ENCODE measurements at places on chromosomes 12 and 14. TPM values are rescaled to one million over a fixed set of nuclear protein-coding genes. Genes with fewer than 3 reads are reported as not detected.

DNA sequence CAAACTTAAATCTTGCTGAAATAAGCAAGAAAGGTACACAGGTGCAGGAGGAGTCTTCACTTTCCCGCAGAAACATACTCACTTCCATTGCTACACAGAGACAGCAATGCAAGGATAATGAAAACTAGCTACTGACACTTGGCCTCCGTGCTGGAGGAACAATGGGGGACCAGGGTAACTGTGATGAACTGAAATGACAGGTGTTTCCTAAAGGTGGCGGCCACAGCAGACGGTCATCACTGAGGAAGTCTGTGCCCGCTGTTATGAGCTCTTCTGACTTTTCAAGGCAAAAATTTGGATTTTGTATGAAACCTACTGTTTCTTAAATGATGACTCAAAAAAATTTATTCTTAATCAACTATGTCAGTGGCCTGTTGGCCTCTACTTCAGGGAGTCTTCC lies 189.4 kb downstream of the CACNA1C start:
- H3K27me3 ChIP-seq = no peaks in the 10 kb centered on the region
- no peaks in the 10 kb centered on the region for H3K36me3 ChIP-seq
- DNase-seq = no peak
- no peak overlapping the region for H3K4me3 ChIP-seq
- no peak overlapping the region for H3K27ac ChIP-seq

- no peaks in the 10 kb centered on the region for H3K36me3 ChIP-seq
- H3K4me3 ChIP-seq = no peak overlapping the region
- no peaks in the 10 kb centered on the region for H3K27me3 ChIP-seq
- DNase-seq = no peak
These were observed 11.4 kb upstream of the CYP46A1 start for GRCh38 chr14:99672506-99673304.

VTI1B gene
- 62.1 TPM for total RNA-seq

DNA sequence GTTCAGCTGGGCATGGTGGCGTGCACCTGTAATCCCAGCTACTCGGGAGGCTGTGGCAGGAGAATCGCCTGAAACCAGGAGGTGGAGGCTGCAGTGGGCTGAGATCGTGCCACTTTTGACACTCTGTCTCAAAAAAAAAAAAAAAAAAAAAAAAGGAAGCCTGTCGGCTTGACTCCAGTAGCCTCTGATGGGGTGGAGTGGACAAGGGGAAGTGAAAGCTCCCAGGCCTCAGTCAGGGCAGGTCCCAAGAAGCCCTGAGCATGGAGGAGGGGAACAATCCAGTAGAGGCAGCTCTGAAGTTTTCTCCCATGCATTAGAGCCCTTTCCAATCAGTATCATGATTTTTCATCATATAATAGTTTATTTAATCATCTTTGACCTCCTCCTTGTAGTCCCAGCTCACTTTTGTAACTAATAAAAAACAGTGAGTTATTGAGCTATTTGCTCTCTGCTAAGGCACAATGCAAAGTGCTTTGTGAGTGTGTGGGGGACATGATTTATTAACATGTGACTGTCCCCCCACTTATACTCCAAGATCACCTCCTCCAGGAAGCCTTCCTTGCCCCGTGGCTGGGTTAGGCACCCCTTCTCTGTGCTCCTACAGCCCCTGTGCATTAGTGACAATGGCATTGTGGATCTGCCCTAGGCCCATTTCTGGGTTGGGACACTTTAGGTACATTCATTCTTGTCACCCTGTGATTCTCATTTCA lies 4.7 kb upstream of the SSH1 start:
- no peak overlapping the region for H3K4me3 ChIP-seq
- no peaks in the 10 kb centered on the region for H3K27me3 ChIP-seq
- H3K36me3 ChIP-seq = no peaks in the 10 kb centered on the region
- H3K4me1 ChIP-seq = peaks cover 14% of the 10 kb centered on the region

DNA sequence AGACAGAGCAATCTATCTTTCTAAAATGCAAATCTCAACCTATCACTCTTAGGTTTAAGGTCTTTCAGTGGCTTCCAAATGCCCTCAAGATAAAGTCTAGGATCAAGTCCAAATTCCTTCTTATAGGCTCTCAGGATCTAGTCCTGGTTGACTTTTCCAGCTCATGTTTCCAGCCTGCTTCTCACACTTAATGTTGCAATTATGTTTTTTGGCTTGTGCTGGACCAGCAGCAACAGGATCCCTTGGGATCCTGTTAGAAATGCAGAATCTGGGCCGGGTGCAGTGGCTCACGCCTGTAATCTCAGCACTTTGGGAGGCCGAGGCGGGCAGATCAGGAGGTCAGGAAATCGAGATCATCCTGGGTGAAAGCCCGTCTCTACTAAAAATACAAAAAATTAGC lies 10.6 kb downstream of the GPR33 start:
- DNase-seq = no peak
- no peaks in the 10 kb centered on the region for H3K4me1 ChIP-seq
- no peak overlapping the region for H3K27ac ChIP-seq
- no peaks in the 10 kb centered on the region for H3K27me3 ChIP-seq
- H3K4me3 ChIP-seq = no peak overlapping the region

TGFB3 gene
- 19.2 TPM for total RNA-seq

GRCh38 chr14:56562883-56563282 lies 16.7 kb upstream of the TMEM260 start:
- H3K27me3 ChIP-seq = no peaks in the 10 kb centered on the region
- H3K4me3 ChIP-seq = no peak overlapping the region
- no peak for DNase-seq

- H3K27me3 ChIP-seq = no peaks in the 10 kb centered on the region
- DNase-seq = peak; percentile 79
- H3K36me3 ChIP-seq = no peaks in the 10 kb centered on the region
- H3K4me1 ChIP-seq = peaks cover 27% of the 10 kb centered on the region
- H3K4me3 ChIP-seq = no peak overlapping the region
These were observed 280.5 kb downstream of the DPF3 start for GRCh38 chr14:72613231-72613974.

GRCh38 chr12:95411057-95411456 lies 62.9 kb upstream of the METAP2 start:
- peaks cover 9% of the 10 kb centered on the region for H3K4me1 ChIP-seq
- H3K27ac ChIP-seq = no peak overlapping the region
- H3K27me3 ChIP-seq = no peaks in the 10 kb centered on the region
- no peak for DNase-seq
- H3K36me3 ChIP-seq = no peaks in the 10 kb centered on the region

GRCh38 chr12:8832500-8832899 lies 10.1 kb downstream of the A2ML1 start:
- H3K27me3 ChIP-seq = no peaks in the 10 kb centered on the region
- H3K4me1 ChIP-seq = no peaks in the 10 kb centered on the region
- no peak overlapping the region for H3K27ac ChIP-seq
- H3K36me3 ChIP-seq = no peaks in the 10 kb centered on the region
- H3K4me3 ChIP-seq = no peak overlapping the region
- no peak for DNase-seq

ANKRD33 gene
- total RNA-seq = not detected

PLEKHH1 gene
- 2.5 TPM for total RNA-seq

DNA sequence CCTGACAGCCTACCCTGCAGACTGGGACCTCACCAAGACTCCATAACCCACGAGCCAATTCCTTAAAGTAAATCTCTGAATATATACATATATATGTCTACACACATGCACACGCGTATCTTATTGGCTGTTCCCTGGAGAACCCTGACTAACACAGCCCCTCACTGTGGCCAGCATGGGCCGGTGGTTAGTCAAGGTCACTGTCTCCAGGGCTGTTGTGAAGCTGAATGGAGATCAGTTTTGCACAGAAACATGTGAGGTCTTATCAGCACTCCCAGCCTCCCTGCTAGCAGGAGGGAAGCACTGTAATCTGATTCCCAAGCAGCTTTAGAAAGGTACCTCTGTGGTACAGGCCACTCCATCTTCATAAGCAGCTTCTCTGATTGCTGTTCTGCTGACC lies 46.6 kb upstream of the PLEKHG6 start:
- no peak for DNase-seq
- H3K27ac ChIP-seq = no peak overlapping the region
- H3K36me3 ChIP-seq = no peaks in the 10 kb centered on the region
- no peaks in the 10 kb centered on the region for H3K27me3 ChIP-seq

DNA sequence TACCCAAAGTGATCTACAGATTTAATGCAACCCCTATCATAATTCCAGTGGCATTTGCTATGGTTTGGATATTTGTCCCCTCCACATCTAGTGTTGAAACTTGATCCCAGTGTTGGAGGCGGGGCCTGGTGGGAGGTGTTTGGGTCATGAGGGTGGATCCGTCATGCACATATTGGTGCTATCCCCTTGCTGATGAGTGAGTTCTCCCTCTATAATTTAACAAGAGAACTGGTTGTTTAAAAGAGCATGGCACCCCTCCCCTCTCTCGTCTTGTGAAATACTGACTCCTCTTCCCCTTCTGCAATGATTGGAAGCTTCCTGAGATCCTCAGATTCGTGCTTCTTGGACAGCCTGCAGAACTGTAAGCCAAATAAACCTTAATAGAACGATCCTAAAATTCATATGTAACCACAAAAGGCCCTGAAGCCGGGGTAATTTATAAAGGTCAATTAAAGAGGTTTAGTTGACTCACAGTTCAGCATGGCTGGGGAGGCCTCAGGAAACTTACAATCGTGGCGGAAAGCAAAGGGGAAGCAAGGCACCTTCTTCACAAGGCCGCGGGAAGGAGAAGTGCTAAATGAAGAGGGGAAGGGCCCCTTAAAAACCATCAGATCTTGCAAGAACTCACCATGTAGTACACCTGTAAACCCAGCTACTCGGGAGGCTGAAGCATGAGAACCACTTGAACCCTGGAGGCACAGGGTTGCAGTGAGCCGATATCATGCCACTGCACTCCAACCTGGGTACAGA lies 41.2 kb downstream of the SLC39A9 start:
- H3K4me1 ChIP-seq = no peaks in the 10 kb centered on the region
- no peak overlapping the region for H3K4me3 ChIP-seq
- DNase-seq = no peak
- no peak overlapping the region for H3K27ac ChIP-seq
- H3K27me3 ChIP-seq = no peaks in the 10 kb centered on the region
- peaks cover 8% of the 10 kb centered on the region for H3K36me3 ChIP-seq

- no peaks in the 10 kb centered on the region for H3K4me1 ChIP-seq
- DNase-seq = no peak
- no peaks in the 10 kb centered on the region for H3K27me3 ChIP-seq
- H3K36me3 ChIP-seq = no peaks in the 10 kb centered on the region
These were observed 55.4 kb upstream of the MED13L start for GRCh38 chr12:116332705-116333380.

ETFBKMT gene
- 0.98 TPM for total RNA-seq

MYO1H gene
- total RNA-seq = not detected

NID2 gene
- total RNA-seq = 20.1 TPM

DNA sequence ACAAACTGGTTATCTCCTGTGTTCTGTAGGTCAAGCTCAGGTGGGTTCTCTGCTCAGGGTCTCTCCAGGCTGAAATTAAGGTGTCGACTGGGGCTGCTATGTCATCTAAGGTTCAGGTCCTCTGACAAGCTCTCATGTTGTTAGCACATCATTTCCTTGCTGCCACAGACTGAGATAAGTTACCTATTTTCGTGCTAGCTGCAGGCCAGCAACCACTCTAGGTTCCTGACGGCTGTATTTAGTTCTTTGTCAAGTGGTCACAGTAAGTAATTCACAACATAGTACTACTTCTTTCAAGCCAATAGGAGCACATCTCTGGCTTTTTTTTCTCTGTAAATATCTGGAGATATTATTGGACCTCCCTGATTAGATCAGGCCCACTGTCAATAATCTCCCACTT lies 169.3 kb upstream of the CAND1 start:
- no peaks in the 10 kb centered on the region for H3K36me3 ChIP-seq
- H3K27ac ChIP-seq = no peak overlapping the region
- H3K4me3 ChIP-seq = no peak overlapping the region
- DNase-seq = no peak
- no peaks in the 10 kb centered on the region for H3K4me1 ChIP-seq

DNA sequence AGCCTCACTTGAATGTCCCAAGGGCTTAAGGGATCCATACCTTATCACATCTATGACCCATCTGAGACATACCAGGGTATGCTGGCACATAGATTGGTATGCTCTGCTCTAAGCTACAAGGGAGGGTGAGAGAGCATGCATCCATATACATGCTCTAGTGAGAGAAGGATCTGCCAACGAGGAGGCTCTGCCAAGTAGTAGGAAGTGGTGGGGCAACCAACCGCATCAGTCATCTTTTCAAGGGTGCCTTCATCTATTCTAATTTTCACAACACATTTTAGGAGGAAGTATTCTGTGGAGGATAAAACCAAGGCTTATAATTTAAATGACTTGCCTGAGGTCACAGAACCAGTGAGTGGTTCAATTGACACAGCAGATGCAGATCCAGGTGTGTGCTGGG lies 6.6 kb upstream of the PPM1A start:
- no peak overlapping the region for H3K27ac ChIP-seq
- DNase-seq = no peak
- no peak overlapping the region for H3K4me3 ChIP-seq
- H3K27me3 ChIP-seq = no peaks in the 10 kb centered on the region
- no peaks in the 10 kb centered on the region for H3K36me3 ChIP-seq
- no peaks in the 10 kb centered on the region for H3K4me1 ChIP-seq

- H3K36me3 ChIP-seq = no peaks in the 10 kb centered on the region
- no peak overlapping the region for H3K27ac ChIP-seq
- DNase-seq = no peak
- H3K4me3 ChIP-seq = no peak overlapping the region
- H3K27me3 ChIP-seq = no peaks in the 10 kb centered on the region
- H3K4me1 ChIP-seq = no peaks in the 10 kb centered on the region
These were observed 208.6 kb upstream of the TMTC1 start for GRCh38 chr12:29992366-29992765.

DNA sequence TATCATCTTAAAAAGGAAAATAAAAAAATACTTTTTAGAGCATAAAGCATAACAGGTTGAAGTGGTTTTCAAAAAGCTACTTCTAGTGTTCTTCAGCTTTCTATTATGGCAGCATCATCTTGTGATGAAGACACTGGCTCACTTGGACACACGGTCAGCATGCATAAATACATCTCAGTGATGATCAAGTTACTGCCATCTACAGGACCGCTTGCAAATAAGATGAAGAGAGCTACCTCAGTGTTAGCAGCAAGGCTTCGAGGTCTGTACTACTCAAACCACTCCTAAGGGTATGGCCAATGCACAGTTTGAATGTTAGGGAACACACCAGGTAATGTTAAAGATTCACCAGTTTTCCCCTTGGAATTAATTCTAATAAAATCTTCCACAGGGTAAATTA lies 58.8 kb downstream of the GALC start:
- H3K27ac ChIP-seq = no peak overlapping the region
- H3K27me3 ChIP-seq = no peaks in the 10 kb centered on the region
- H3K4me3 ChIP-seq = no peak overlapping the region
- DNase-seq = no peak

ARHGDIB gene
- total RNA-seq = 153 TPM

- H3K27me3 ChIP-seq = no peaks in the 10 kb centered on the region
- H3K36me3 ChIP-seq = no peaks in the 10 kb centered on the region
- no peak for DNase-seq
- H3K27ac ChIP-seq = no peak overlapping the region
- H3K4me3 ChIP-seq = no peak overlapping the region
These were observed 881.3 kb upstream of the SEL1L start for GRCh38 chr14:82414853-82415539.

DNA sequence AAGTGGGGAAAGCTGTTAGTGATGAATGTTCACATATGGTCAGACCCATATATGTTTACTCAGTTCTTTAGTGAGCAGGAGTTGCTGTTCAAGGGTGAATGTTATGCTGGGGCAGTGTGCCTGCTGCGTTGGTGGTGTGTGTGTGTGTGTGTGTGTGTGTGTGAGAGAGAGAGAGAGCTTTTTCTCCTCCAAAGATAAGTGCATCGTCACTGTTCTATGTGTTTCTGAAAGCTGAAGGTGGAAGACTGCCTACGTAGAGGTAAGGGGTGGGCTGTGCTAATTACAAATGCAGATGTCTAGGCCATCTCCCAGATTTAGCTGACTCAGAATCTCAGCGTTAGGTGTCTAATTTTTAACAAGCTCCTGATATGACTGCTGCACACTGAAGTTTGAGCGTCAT lies 10.5 kb downstream of the GABARAPL1 start:
- H3K36me3 ChIP-seq = peaks cover 7% of the 10 kb centered on the region
- no peak overlapping the region for H3K4me3 ChIP-seq
- no peak overlapping the region for H3K27ac ChIP-seq

Measured in vagina (tissue), 2 donors.